ENCODE measurements at places on chromosomes 1 and 21. TPM values are rescaled to one million over a fixed set of nuclear protein-coding genes. Genes with fewer than 3 reads are reported as not detected.

GRCh38 chr1:222754366-222755139 lies 17.6 kb downstream of the FAM177B start:
- no peak overlapping the region for H3K4me3 ChIP-seq
- H3K27me3 ChIP-seq: no peaks in the 10 kb centered on the region
- H3K27ac ChIP-seq: no peak overlapping the region
- no peaks in the 10 kb centered on the region for H3K4me1 ChIP-seq

GRCh38 chr1:160579216-160579701 lies at the start of gene CD84:
Gene CD84, minus strand, starts transcription at chr1:160579496. Its CDS starts 59 bp downstream, at chr1:160579437.
- H3K36me3 ChIP-seq: no peaks in the 10 kb centered on the region
- no peaks in the 10 kb centered on the region for H3K4me1 ChIP-seq
- no peak for DNase-seq
- no peaks in the 10 kb centered on the region for H3K27me3 ChIP-seq
- H3K4me3 ChIP-seq: no peak within 1 kb of the TSS

DNA sequence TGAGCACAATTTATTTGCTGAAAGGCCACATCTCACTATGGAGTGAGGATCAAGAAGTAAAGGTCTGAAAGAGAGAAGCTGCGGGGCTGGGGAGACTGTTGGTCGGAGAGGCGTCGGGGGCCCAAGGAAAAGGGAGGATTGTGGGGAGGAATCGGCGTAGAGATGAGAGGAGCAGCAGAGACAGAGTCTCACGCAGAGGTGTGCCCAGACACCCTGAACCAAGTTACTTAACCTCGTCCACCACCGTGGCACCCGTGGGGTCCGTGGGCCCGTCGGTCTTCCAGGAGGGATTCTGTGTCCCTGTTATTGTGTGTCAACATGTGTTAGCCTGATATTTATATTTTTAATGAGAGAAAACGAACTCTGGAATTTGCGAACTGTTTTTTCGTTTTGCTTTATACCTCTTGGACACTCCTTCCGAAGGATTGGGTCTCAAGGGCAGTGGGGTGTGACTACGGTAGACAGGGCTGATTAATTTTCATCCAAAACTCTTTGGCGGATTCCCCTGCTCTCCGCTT lies 3.8 kb upstream of the NBPF1 start:
- no peak overlapping the region for H3K4me3 ChIP-seq
- DNase-seq: peak; percentile 10
- H3K4me1 ChIP-seq: peaks cover 22% of the 10 kb centered on the region
- peaks cover 33% of the 10 kb centered on the region for H3K36me3 ChIP-seq
- no peaks in the 10 kb centered on the region for H3K27me3 ChIP-seq

- no peaks in the 10 kb centered on the region for H3K27me3 ChIP-seq
- H3K27ac ChIP-seq: no peak overlapping the region
- no peaks in the 10 kb centered on the region for H3K36me3 ChIP-seq
- H3K4me1 ChIP-seq: no peaks in the 10 kb centered on the region
- DNase-seq: no peak
Measured at GRCh38 chr1:208387908-208388811, 144.0 kb upstream of the PLXNA2 start.

DNA sequence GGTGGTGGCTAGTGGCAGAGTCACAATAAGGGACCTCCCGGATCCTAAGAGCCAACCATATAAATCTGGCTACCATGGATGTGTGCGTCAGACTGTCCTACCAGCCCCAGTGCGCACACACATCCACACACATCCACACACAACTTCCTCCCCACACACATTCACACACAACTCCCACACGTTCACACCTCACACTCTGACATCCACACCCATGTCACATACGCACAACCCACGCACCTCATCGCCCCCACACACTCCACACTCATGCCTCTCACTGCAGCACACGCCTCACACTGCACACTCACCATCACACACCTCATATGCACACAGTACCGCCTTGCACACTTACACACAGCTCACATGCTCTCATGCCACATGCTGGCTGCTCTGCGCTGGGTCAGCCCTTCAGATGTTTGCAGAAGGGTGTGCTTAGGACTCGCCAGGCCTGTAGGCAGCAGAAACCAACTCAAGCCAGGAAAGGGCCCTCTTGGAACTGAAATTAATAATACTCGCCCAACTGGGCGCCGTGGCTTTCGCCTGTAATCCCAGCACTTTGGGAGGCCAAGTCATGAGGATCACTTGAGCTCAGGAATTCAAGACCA lies 3.0 kb downstream of the LDLRAD2 start:
- H3K27ac ChIP-seq: no peak overlapping the region
- H3K36me3 ChIP-seq: peaks cover 4% of the 10 kb centered on the region
- H3K27me3 ChIP-seq: peaks cover 4% of the 10 kb centered on the region

DNA sequence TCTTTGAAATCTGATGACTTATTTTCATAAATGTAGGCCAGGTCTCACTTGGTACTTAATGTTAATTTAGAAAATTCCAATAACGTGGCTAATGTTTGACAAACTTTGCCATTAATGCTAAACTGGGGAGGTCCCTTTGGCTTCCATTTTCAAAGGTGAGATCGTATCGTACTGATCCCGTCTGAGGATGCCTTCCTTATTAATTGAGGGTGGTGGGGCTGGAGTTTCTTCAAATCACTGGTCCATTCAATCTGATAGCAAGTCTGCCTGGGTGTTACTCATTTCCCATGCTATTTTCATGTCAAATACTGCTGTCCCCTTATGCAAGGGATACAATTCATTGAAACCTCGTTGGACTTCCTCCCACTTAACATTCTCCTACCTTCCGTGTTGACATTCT lies 327.1 kb downstream of the DISC1 start:
- H3K27me3 ChIP-seq: no peaks in the 10 kb centered on the region
- no peaks in the 10 kb centered on the region for H3K36me3 ChIP-seq
- no peak overlapping the region for H3K27ac ChIP-seq

GRCh38 chr1:85282424-85282823 lies 6.0 kb upstream of the BCL10 start:
- H3K27me3 ChIP-seq: no peaks in the 10 kb centered on the region
- no peak overlapping the region for H3K4me3 ChIP-seq
- DNase-seq: no peak
- H3K27ac ChIP-seq: no peak overlapping the region
- H3K4me1 ChIP-seq: no peaks in the 10 kb centered on the region

- no peak for DNase-seq
- H3K4me3 ChIP-seq: no peak overlapping the region
- no peaks in the 10 kb centered on the region for H3K36me3 ChIP-seq
Measured at GRCh38 chr1:197984289-197984688, 67.1 kb downstream of the LHX9 start.

GRCh38 chr1:6257541-6258069 lies 3.3 kb downstream of the GPR153 start:
- no peak overlapping the region for H3K4me3 ChIP-seq
- DNase-seq: no peak
- no peaks in the 10 kb centered on the region for H3K36me3 ChIP-seq
- no peaks in the 10 kb centered on the region for H3K27me3 ChIP-seq
- H3K27ac ChIP-seq: no peak overlapping the region

DNA sequence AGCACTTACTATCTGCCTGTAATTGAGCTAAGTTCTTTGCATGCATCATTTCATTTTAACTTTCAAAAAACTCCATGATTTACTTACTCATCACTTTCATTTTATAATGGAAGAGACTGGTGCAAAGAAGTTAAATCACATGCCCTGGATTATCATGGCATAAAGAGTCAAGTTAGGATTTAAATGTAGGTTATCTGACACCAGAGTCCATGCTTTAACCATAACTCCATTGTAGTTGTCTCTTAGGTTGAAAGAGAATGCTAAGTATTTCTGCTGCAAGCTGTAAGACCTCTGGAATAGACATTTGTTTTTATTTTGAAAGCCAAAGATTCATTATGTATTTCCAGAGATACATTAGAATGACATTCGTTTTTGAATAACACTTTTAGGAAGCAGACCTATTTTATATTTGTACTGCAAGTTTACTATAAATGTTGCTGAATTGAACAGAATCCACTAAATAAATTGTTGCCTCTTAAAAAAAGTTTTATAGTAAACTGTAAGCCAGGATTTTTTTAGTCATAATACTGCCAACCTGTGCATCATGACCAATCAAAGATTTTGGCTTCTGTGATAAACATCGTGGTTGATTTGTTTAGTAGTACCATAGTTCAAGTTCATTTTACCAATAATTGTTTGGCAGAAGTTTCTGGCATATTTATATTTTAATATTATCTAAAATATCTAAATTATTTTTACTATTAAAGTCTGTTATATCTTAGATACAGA lies 26.1 kb downstream of the CFH start:
- no peak for DNase-seq
- H3K27ac ChIP-seq: no peak overlapping the region
- peaks cover 80% of the 10 kb centered on the region for H3K36me3 ChIP-seq
- no peak overlapping the region for H3K4me3 ChIP-seq
- no peaks in the 10 kb centered on the region for H3K4me1 ChIP-seq

DNA sequence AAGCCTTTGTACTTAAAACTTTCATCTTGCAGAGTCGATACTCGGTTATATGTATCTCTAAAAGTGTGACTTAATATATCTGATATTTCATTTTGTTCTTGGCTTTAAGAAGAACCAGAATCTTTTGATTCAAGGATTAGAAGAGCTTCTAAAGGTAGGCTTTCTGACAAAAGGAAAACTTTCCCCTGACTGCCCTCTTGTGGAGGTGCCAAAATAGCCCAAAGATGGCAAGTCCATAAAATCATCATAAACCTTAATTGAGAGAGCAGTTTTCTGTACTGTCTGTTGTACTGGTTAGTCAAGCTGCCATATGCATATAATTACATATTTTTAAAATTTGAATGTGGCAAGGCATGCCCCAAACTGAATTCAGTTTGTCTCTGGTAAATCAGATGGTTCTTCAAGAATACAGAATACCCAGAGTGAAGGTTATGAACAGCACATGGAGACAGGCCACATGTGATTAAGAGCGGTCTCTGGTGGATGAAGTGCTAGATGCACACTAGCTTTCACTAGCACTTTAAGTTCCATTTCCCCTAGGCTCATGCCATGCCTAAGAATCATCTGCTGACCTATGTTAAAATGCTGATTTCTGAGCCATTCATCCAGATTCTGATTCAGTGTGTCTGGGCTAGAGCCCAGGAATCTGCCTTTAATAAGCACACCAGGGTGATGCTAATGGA lies 27.7 kb upstream of the ELAVL4 start:
- H3K27me3 ChIP-seq: no peaks in the 10 kb centered on the region
- no peaks in the 10 kb centered on the region for H3K36me3 ChIP-seq
- no peak overlapping the region for H3K27ac ChIP-seq
- no peak overlapping the region for H3K4me3 ChIP-seq

GRCh38 chr21:34592120-34592955 lies 22.6 kb downstream of the RCAN1 start:
- no peaks in the 10 kb centered on the region for H3K36me3 ChIP-seq
- H3K4me3 ChIP-seq: no peak overlapping the region
- peaks cover 45% of the 10 kb centered on the region for H3K4me1 ChIP-seq
- DNase-seq: peak; percentile 80
- peak overlapping the region; percentile 85 for H3K27ac ChIP-seq

DNA sequence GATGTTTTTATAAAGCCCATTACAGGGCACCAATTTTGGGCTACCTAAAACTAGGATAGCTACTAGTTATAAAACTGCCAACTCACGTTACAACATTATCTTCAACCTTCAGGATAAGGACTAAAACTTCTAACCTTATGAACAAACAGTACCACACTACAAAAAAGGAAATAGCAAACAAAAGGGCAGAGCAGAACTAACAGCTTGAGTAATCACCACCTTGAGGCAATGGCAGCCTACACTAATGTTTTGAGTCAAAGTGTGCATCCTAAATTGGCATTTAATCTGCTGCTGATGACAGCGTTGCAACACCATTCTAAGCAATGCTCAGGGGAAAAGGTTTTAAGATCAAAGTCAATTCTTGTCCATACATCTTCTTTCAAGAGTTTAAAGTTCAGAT lies 27.2 kb downstream of the PTP4A2 start:
- H3K4me3 ChIP-seq: no peak overlapping the region
- no peaks in the 10 kb centered on the region for H3K27me3 ChIP-seq

DNA sequence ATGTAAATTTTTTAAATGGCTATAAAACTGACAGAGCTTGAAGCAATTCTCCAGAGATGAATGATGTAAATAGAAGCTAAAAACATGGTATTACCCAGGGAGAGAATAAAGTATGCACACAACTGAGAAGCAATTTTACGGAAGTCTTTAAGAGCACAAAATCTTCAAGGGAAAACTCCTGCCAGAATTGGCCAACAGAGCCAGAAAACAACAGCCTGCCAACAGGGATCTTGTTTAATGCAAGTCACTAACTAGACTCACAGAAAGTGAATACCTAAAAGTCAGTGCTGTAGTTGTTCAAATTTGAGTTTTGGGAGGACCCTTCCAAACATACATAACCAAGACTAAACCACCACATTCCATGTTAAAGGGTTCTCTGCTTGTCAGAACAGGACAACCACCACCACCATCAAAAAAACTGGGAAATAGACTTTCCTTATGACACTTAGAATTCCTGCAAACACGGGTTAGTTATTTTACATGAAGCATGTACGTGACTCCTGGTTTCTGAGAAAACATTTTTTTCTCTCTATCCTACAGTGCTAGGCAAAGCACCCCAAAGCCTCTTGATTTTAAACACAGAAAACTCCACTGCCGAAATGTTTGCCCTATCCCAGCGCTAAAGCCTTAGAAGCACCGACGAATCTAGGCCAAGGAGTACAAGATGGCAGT lies 1.6 kb downstream of the EPS15 start:
- peak overlapping the region; percentile 96 for H3K27ac ChIP-seq
- no peaks in the 10 kb centered on the region for H3K36me3 ChIP-seq
- no peaks in the 10 kb centered on the region for H3K27me3 ChIP-seq
- peaks cover 56% of the 10 kb centered on the region for H3K4me1 ChIP-seq
- H3K4me3 ChIP-seq: peak overlapping the region; percentile 77

TMEM79 gene
- total RNA-seq: 0.82 TPM

SPRR2A gene
- total RNA-seq: not detected

AMY1A gene
- total RNA-seq: not detected

AMY2A gene
- 1.0 TPM for total RNA-seq
